GM12864 (cell line): ENCODE measurements at places on chromosomes 11 and 22.

DNA sequence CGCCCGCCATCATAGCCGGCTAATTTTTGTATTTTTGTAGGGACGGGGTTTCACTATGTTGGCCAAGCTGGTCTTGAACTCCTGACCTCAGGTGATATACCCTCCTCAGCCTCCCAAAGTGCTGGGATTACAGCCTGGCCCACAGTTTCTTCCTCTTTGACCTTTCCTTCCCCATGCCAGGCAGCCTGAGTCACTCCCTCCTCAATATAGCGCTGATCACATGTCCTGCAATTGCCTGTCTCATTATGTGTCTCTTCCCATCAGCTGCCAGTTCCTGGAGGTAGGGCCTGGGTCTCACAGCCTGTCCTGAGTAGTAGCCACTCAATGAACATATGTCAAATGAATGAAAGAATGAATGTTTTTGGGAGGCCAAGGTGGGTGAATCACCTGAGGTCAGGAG is 43.0 kb upstream of the CCDC134 start:
- no peak for DNase-seq

DNA sequence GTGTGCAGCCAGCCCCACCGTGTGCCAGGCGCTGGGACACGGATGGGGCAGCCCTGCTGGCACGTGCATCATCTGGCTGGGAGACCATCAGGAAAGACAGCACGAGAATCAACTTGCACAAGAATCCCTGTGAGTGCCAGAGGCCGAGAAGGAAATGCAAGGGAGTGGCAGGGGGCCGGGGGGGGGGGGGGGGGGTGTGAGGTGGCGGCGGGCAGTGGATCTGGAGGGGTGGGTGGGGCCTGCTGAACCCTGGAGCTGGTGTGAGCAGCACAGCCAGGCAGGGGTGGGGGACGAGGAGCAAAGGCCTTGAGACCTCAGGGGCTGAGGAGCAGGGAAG is 14.0 kb upstream of the FLRT1 start:
- DNase-seq: no peak

- no peak for DNase-seq
Measured at GRCh38 chr11:101914341-101914737, 471 bp upstream of the CEP126 start.

- no peak for DNase-seq
Measured at GRCh38 chr11:15555161-15555560, 440.4 kb downstream of the INSC start.

GRCh38 chr11:17774232-17775034 is 39.9 kb downstream of the KCNC1 start:
- DNase-seq: no peak

GRCh38 chr22:29377979-29378378 is 10.4 kb downstream of the AP1B1 start:
- DNase-seq: no peak

DNA sequence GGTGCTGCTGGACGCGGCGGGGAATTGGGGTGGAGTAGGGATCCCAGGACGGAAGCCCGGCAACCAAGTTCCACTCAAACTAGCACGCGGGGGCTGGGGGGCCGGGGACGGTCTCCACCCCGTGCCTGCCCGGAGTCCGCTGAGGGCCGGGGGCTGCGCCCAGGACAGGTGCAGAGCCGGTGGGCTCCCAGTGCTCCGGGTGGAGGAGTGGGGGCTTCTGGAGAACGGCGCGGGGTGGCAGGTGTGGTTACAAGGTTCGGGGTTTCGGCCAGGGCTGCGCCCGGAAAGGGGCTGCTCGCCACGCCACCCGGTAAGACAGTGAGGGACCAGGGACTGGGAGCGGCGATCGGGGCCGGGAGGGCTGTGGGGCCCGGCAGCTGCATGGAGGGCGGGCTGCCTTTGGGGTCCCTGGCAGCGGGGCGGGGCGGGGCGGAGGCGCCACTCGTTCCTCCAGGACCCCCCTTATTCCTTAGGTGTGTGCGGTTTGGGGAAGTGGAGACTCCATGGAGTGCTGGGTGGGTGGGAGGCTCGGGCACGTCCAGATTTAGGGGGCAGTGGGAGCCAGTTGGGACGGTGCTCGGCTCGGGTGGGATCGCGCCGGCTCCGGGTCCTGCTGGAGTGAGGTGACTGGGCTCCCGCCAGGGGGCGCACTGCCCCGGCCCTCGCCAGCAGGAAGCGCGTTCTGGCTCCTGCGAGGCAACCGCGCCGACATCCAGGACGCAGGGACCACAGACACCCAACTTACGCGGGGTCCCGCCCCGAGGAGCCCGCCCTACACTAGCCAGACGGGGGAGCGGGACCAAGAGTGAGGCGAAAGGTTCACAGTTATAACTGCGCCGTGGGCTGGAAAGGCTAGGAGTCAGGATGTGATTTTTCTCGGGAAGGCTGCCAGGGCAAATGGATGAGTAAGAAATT is 868 bp downstream of the TSPAN18 start:
- peak; percentile 16 for DNase-seq

- no peak for DNase-seq
Measured at GRCh38 chr22:40637183-40638150, 948 bp upstream of the MRTFA start.

GRCh38 chr11:33479231-33479630 is 221.4 kb downstream of the C11orf91 start:
- DNase-seq: no peak

GRCh38 chr11:11572386-11572785 is 49.4 kb downstream of the GALNT18 start:
- DNase-seq: no peak

GRCh38 chr22:26428515-26429457 is at the start of gene ASPHD2:
Gene ASPHD2, plus strand, starts transcription at chr22:26429260. Its CDS starts 4,356 bp downstream, at chr22:26433616.
- DNase-seq: peak; percentile 88

DNA sequence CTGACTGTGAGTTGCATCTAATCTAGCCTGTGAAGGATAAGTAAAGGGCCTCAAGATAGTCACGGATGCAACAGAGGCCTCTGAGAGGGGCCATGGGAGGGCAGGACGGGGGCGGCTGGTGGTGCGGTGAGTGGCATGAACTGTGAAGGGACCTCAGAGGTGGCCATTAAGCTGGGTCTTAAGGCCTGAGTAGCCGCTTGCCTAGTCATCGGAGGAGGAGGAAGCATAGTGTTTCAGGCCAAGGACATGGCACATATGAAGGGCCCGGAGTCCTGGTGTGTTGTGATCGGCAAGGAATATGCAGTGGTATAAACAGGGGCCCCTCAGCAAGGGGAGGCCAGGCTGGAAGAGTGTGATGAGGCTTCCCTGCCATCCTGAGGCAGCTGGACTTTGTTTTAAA is 51.8 kb downstream of the TRIOBP start:
- DNase-seq: no peak
